ENCODE measurements at places on chromosomes 16 and 17.

- DNase-seq: no peak
Measured at GRCh38 chr16:11605891-11606290, 19.2 kb upstream of the LITAF start.

GRCh38 chr17:43753493-43754129 is 5.0 kb downstream of the SOST start:
- DNase-seq: no peak

- DNase-seq: no peak
Measured at GRCh38 chr17:30361766-30362279, 16.9 kb upstream of the CPD start.

DNA sequence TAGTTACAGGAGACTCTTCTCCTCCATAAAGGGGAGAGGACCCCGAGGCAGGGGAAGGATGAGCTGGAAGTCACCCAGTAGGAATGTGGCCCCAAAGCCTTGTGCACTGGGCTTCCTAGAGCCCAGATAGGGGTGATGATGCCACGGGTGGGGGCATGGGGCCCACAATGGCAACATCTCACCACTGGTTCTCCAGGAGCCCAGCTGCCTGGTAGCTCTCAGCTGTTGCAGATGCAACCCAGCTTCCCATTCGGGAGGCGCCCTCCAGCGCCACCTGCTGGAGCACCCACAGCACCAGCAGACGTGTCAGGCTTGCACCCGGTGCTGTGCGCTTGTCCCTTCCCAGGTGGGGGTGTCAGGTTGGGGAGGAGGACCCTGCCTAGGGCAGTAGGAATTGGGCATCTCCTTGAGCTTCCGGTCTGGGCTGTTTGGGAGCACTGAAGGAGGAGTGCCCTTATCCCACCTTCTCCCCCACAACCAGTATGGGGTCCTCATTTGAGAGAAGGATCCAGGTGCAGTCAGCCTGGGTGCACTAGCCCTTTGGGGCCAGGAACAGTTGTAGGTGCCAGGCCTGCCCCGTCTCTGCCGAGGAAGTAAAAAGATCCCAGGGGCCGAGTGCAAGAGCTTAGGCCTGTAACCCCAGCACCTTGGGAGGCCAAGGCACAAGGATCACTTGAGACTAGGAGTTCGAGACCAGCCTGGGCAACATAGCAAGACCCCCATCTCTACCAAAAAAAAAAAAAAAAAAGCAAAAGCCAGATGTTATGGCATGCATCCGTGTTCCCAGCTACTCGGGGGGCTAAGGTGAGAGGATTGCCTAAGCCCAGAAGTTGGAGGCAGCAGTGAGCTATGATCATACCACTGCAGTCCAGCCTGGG is 14.4 kb downstream of the CDIPT start:
- peak; percentile 69 for DNase-seq

DNA sequence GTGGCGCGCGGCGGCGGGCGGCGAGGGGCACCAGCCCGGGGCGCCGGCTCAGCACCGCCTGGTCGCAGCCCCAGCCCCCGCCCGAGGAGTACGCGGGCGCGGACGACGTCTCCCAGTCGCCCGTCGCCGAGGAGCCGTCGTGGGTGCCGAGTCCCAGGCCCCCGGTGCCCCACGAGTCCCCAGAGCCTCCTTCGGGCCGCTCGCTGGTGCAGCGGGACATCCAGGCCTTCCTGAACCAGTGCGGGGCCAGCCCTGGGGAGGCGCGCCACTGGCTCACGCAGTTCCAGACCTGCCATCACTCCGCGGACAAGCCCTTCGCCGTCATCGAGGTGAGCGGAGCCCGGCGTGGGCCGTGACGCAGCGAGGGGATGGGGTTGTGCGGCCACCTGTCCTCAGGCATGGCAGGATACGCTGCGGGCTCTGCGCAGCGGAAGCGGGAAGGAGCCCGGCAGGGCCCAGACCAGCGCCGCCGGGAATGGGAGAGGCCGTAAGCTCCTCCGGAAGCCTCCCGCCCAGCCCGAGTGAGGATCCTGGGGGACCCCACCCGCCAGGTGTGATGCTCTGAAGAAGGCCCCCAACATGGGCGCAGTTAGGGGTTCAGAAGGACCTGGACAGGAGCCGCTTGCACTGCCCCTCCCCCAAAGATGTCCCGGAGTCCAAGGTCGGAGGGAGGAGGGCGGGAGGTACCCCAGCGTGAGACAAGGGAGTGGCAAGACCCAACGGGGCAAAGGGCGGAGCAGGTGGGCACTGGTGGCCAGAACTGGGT is 522 bp downstream of the NAGS start:
- no peak for DNase-seq

GRCh38 chr17:20074001-20074400 is 64.8 kb downstream of the SPECC1 start:
- no peak for DNase-seq

All from globus pallidus (tissue), 1 donor.